ENCODE measurements at places on chromosomes 11 and 22.

DNA sequence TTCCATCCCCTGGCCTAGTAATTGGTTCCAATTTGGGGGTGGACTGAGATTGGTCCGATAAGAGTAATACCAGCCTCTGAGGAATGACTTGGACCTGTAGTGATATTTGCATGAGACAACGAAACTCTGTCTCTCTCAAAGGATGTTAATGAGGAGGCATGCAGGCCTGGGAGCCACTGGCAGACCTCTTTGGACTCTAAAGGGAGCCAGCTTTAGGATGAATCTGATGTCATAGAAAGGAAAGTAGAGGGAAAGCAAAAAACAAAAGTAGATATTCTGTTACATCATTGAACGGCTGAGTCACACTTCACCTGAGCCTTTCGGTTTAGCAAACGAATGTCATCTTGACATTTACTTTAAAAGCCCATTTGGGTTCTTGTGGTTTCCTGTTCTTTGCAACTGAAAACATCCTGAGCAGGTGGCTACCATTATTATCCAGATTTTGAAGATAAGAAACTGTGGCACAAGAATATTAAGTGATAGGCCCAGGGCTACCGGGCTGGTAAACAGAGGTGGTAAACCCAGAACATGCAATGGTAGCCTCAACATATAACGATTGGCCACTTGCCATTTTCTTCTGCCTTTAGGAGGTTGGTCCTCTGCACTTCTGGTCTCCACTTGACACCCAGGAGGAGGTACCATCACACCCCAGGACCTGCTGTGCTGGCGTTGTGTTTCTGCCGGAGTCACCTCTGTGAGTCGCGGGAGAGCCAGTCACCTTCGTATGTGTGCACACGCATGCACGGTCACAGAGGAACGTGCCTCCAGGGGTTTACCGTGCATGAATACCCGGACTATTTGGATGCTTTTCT is 42.7 kb downstream of the RTL6 start:
- DNase-seq = peak; percentile 55

- DNase-seq = no peak
Measured at GRCh38 chr22:35749808-35750207, 32.1 kb downstream of the APOL5 start.

- no peak for DNase-seq
Measured at GRCh38 chr22:39024519-39025308, 3.8 kb downstream of the APOBEC3D start.

DNA sequence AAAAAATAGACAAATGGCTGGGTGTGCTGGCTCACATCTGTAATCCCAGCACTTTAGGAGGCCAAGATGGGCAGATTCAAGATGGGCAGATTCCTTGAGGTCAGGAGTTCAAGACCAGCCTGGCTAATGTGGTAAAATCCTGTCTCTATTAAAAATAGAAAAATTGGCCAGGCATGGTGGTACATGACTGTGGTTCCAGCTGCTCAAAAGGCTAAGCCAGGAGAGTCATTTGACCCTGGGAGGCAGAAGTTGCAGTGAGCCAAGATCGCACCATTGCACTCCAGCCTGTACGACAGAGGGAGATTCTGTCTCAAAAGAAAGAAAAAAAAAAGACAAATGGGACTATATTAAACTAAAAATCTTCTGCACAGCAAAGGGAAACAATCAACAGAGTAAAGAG is 55.4 kb downstream of the USP35 start:
- no peak for DNase-seq

- no peak for DNase-seq
Measured at GRCh38 chr22:41928593-41929417, 2.2 kb upstream of the TNFRSF13C start.

DNA sequence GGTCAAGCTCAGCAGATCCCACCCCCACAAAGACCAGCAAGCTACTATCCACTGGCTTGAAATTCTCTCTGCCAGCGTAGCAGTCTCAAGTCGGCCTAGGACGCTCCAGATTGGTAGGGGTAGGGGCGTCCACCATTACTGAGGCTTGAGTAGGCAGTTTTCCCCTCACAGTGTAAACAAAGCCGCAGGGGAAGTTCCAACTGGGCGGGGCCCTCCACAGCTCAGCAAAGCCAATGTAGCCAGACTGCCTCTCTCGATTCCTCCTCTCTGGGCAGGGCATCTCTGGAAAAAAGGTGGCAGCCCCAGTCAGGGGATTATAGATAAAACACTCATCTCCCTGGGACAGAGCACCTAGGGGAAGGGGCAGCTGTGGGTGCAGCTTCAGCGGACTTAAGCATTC is 1064.9 kb upstream of the TENM4 start:
- DNase-seq = no peak

- peak; percentile 65 for DNase-seq
Measured at GRCh38 chr22:25202290-25202921, 2.7 kb downstream of the CRYBB3 start.

- DNase-seq = no peak
Measured at GRCh38 chr11:78254268-78254667, 65.5 kb downstream of the USP35 start.

DNA sequence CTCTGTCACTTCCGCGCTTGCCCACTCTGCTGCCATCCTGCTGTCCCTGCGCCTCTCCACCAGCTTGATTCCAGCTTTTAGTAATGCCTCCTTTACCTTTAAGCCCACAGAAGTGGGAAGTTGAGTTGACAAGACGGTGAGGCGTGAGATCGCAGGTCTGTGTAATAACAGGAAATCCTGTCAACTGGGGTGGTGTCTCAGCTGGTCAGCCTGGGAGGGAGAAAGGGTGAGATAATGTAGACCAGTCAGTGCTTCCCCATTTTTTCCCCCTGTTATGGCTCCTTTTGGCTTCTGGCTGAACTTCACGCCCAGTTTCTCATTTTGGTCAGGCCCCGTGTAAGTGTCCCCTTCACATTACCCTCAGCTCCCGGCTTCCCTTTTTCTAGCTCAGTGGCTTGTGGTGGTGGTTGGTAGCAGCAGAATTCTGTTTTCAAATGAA is 98.9 kb downstream of the TRAF6 start:
- no peak for DNase-seq

DNA sequence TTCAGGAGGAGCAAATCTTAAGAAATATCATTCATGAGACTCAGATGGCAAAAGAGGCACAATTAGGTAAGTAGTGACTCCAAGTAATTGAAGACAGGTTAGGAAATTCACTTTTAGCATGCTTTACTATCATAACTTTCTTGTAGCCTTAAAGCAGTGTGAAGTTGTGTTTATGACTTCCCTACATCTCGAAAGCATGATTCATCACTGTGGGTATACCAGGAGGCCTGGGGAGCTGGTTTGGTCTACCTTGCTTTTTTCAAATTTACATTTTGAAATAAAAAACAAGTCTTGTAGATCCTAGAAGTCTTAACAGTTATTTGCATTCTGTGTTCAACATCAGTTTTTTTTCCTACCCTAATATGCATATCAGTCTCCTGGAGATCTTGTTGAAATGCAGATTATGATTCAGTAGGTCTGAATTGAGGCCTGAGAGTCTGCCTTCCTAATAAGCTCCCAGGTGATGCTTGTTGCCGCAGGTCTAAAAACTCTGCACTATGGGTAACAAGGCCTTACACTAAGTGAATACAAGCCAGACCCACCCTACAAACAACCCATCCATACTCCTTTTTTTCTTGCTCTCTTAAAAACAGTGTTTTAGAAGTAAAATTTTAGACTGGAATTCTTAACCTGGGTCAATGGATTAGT is 41.4 kb downstream of the TTC17 start:
- no peak for DNase-seq

DNA sequence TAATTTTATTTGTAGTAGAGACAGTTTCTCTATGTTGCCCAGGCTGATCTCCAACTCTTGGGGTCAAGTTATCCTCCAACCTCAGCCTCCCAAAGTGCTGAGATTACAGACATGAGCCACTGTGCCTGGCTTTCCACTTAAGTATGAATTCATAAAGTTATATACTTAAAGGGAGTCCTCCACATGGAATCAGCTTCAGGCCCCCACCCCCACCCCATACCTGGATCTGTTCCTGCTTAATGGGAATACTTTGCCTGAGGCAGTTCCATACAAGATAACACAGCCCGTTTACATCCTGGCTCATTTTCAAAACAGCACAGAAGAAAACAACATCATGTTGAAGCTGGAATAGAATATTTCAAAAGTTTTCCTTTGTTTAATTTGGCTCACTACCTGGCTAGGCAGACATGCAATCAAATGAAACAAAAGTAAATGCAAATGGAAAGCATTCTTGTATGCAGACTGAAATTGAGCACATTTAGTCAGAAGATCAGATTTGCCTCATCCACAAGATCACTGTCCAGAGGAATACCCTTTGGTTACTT is 82.4 kb downstream of the FAT3 start:
- DNase-seq = no peak

- DNase-seq = peak; percentile 77
Measured at GRCh38 chr11:61776561-61777075, 15.8 kb downstream of the TMEM258 start.

DNA sequence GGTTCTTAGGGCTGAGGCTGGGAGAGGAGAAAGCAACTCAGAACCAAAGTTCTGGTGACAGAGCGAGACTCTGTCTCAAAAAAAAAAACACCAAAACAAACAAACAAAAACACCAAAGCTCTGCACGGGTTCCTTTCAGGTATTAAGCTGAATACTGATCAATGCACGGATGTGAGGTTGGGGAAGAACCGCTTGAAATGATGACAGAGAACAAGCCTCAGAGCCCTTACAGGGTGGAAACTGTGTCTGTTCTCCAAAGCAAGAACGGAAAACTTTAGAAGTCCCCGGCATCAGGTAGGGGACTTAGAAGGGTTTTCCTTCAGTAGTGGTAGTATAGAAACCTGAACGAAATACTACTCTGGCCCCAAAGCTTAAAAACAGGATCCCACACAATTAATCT is 260.0 kb downstream of the TBC1D22A start:
- DNase-seq = no peak

GRCh38 chr11:93997741-93998140 is 23.4 kb upstream of the HEPHL1 start:
- DNase-seq = no peak

- no peak for DNase-seq
Measured at GRCh38 chr22:37982151-37982785, 2.1 kb downstream of the SOX10 start.

GRCh38 chr11:12239804-12240371 is 129.5 kb downstream of the MICAL2 start:
- no peak for DNase-seq

DNA sequence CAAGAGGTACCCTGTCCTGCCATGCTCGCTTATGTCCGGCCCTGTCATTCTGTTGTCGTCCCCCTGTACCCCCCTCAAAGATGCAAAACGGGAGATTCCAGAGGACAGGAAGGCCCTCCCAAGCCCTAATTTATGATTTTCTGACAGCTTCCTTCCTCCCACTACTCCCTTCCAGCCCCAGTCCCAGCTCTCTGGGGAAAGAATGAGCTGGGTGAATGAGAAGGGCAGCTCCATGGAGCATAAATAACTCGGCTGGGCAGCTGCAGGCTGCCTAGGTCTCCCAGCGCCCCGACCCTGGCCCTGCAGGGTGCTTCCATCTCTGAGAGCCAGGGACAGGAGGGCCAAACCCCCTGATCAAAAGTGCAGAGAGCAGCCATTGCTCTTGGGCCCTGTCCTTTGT is 3.9 kb upstream of the EMID1 start:
- no peak for DNase-seq

- no peak for DNase-seq
Measured at GRCh38 chr11:75051043-75051442, 45.6 kb downstream of the OR2AT4 start.

- no peak for DNase-seq
Measured at GRCh38 chr11:68933605-68934320, 30.1 kb downstream of the IGHMBP2 start.

DNA sequence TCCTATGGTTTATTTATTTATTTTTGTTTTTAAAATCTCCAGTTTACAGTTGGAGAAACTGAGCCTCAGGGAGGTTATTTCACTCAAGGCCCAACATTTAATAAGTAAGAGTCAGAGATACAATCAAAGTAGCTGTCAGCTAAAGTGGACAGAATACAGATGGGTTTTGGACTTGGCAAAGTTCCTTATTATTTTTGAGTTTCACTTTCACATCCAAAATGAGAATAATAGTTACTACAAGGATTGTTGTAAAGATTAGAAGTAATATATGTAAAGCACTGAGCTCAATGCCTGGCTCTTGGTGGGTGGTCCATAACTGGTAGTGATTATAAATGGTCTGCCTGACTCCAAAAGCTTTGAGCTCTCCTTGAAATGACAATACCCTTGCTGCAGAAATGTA is 87.5 kb upstream of the SESN3 start:
- no peak for DNase-seq

- no peak for DNase-seq
Measured at GRCh38 chr11:35179466-35180135, 40.6 kb downstream of the CD44 start.

- DNase-seq = no peak
Measured at GRCh38 chr11:103525069-103525468, 415.8 kb downstream of the DYNC2H1 start.

DNA sequence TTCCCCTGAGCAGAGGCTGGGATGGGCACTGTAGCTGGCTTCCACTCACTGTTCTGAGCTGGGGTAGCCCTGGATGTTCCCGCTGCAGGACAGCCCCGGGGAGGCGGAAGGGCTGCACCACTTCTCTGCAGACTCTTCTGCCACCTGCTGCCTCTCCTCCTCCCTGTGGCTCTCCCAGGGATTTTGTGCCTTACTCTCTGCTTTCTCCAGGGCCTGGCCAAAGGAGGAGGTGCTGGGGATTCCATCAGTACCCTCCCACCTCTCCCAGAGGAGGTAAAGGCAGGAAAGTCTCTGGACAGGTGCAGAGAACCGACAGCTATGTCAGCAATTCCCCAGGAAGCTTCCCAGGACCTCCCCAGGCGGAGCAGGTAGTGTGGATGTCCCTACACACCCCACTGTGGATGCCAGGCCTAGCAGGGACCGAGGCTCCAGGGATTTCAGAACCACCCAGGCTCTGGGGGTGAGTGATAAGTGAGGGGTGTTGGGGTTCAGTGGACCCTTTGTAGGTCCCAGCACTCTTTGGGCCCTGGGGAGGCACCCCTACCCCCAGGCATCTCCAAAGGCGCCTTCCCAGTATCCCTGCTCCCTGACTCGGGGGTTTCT is 11.3 kb downstream of the DUSP8 start:
- no peak for DNase-seq
